ENCODE measurements at places on chromosomes 7 and 10.

GRCh38 chr7:80612880-80613279, 25.6 kb upstream of the CD36 start:
- no peak for DNase-seq

- no peak for DNase-seq
These were observed 36.0 kb downstream of the KCNH2 start for GRCh38 chr7:150942001-150942590.

DNA sequence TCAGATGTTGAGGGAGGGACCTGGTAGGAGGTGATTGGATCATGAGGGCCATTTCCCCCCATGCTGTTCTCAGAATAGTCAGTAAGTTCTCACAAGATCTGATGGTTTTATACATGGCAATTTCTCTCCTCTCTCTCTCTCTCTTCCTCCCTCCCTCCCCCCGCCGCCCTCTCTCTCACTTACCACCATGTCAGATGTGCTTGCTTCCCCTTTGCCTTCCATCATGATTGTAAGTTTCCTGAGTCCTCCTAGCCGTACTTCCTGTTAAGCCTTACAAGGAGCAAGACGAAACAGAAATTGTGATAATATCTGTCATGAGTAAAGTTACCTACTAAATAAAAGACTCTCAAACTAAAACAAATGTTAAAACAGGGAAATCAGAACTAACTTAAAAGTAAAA, 19.9 kb upstream of the GPR141 start:
- DNase-seq = no peak

DNA sequence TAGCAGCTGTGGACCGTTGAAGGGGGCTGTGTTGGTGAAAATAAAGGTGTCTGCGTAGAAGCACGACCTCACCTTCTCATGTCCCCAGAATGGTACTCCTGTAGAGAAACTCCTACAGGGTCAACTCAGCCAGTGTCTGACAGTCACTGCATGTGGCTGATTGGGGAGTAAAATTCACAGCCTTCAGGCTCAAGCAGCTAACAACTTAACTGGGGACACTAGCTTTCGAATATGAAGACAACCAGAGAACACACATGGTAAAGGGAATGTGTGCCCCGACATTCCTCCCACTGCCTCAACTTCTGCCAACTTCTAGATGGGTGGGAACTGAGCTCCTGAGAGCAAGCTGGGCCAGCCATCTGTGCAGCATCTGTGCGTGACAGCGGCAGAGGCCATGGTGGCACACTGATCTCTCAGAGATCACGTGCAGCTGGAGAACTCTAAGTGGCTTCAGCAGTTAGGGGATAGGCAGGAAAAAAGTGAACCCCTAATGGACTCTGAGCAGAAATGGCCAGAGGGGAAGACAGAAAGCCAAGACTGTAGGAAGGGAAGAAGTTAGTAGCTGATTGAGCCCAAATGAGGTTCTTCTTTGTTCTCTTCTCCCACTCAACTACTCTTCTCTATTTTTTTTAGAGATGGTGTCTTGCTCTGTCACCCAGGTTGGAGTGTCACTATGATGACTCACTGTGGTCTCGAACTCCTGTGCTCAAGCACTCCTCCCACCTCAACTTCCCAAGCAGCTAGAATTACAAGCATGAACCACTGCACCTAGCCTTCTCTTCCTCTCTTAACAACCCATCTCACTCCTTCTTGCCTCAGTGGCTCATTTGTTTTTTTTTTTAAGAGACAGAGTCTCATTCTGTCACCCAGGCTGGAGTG, 280.8 kb downstream of the ZEB1 start:
- DNase-seq = no peak

- no peak for DNase-seq
These were observed 64.1 kb upstream of the MALRD1 start for GRCh38 chr10:18984531-18984930.

- no peak for DNase-seq
These were observed at the start of gene FAM237B for GRCh38 chr7:90320801-90321494. Gene FAM237B (minus strand): TSS chr7:90321304. CDS start chr7:90319748, 1,556 bp downstream.

DNA sequence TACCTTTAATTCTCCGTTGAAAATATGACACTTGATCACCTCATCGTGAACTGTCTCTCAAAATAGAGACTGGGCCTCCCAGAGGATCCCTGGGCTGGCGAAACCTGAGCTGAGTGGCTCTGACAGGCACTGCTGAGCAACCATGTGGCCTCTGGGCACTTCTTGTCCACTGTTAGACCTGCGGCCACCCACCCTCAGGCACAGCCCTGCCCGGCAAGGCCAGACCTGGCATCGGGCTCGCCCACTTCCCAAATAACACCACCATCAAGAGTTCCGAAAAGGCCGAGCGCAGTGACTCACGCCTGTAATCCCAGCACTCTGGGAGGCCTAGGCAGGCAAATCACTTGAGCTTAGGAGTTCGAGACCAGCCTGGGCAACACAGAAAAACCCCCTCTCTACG, 82.5 kb downstream of the COBL start:
- no peak for DNase-seq

GRCh38 chr10:68586606-68587305, 26.6 kb downstream of the TET1 start:
- no peak for DNase-seq

- no peak for DNase-seq
These were observed 17.0 kb upstream of the LIMK1 start for GRCh38 chr7:74066626-74067025.

DNA sequence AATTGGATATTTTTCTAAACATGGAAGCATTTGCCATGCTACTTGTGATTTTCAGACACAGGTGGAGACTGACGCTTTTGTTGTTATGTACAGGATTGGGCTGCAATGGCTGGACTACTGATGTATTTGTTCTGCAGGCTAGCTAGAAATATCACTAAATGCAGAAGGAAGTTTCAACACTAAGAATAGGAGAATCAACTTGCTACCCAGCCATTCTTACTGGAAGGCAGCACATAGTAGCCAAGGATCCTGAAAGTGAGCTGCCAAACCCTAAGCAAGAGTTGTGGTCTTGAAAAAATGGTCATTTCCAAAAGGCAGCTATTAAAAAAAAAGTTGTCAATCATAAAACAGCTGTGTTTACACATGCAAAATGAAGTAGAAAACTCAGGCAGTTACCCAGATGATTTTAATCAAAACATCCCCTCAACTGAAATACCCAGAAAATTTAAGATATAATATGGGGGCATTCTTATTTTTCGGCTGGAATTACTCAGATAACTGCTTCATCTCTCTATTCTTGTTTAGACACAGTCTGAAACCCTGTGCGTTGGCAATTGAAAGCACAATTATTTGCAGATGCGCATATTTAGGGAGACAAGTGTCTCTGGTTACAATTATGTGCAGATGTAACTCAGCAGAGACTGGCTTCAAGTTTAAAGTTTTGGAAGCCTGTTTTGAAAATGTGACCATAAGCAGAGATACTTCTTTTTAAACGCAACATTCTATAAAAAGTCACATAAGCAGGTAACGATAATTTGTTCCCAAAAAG, 31.2 kb downstream of the GFRA1 start:
- DNase-seq = no peak

DNA sequence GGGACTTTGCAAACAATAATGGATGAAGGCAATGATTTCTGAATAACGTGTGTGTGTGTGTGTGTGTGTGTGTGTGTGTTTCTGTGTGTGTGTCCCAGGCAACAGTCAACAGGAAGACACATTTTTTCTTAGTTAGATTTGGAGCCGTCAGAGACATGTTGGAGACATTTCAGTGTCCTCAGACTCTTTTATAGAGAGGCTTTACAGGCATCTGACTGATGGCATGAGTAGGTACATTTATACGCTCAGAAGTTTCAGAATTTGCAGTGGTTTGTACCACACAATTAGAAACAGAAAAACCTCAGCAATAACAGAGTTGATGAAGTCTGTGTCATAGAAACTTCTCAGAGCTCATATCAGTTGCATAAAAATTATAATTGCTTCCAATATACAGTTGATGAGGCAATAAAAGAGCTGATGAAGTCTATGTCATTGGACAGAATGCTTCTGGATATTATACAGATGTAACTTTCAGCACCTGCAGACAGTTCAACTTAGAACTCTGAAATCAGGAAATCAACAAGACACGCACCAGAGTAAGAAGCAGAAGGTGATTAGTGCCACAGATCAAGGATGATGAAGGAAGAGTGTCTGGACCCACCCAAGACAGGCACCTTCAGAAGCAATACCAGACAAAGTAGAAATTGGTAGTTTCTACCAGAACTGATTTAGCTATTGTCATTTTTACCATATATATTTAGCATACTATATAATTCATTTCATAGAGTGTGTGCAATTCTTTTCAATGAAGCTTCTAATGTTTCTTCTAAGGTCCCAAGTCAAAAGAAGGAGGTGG, 104.5 kb upstream of the LYZL1 start:
- no peak for DNase-seq

DNA sequence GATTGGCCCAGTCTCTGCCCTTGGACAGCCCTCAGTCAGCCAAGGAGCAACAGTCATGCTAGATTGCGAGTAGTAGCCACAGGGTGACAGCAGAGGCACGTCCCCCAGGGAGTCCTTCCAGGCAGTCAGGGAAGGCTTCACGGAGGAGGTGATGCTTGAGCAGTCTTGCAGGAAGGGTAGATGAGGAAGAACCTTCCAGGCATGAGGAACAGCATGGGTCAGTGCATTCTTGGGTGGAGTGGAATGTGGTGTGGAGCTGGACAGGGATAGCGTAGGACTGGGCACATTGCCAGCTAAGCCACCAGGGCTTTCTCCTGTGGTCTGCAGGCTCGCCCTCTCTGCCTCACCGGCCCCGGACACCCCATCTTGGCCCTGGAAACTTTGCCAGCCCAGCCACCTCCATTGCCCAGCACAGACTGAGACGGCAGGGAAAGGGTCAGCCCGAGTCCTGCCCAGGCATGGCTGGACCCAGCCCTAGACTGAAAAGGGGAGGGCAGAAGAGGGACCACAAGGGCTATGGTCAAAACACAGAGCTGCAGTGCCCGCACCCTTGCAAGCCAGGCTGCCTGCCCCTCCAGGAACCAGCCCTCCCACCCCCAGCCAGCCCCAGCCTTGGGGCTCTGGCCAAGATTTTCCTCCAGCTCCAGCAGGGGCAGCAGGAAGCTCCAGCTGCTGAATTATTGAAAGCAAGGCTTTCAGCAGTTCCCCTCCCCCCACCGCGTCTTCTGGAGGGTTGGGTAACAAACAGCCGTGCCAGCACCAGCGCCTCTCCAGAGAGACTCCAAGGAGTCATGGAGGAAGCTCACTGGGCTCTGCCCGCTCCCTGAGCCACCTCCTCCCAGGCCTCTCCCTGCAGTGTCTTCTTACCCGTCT, 18.7 kb downstream of the SRRM3 start:
- no peak for DNase-seq

GRCh38 chr7:85237721-85238120, 50.9 kb upstream of the SEMA3D start:
- no peak for DNase-seq
